ENCODE measurements at places on chromosomes 7 and 10.

GRCh38 chr7:112987171-112987570 lies 99.5 kb downstream of the GPR85 start:
- no peak for DNase-seq

- DNase-seq = no peak
Measured at GRCh38 chr7:105854498-105854897, 21.9 kb downstream of the ATXN7L1 start.

DNA sequence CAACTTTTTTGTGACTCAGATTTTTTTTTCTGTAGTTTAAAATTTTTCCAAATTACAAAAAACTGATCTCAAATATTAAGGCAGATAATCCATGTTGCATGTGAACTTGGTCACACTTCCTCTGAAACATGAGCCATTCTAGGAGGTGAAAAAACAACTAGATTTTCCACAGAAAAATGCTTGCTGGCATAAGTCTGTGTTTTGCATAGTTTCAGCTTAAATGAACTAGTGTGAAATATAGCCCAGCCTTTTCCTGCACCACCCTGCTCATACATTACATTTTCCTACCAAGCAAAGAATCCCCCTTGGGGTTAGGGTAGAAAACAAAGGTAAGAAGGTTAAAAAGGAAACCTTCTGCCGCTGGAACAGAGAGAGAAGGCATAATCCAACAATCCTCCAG lies 48.2 kb downstream of the SLC25A13 start:
- DNase-seq = no peak

DNA sequence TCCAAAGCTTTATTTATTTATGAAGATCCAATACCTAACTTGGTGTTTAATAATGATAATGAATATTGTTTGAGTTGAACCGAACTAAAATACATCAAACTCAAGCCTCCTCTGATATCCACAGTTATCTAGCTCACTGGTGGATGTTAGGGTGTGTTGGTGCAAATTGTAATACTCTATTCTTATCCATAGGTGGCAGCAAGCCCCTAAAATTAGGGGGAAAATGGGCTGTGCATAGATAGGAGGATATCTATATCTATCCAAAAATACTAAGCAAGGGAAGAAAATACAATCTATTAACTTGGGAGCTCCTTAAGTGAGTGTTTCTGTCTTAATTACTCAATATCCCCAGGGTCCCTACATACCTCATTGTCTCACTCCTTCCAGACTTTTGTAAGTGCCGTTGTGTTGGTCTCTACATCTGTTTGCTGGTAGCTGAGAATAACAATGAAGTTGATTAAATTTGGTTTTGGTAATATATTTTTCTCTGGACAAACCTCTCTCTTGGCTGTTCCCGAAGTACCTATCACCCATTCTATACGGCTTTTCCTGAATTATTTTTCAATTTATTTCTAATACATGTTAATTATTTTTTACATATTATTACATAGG lies 55.0 kb upstream of the VWDE start:
- DNase-seq = no peak

GRCh38 chr10:31914370-31914769 lies 14.3 kb downstream of the ARHGAP12 start:
- no peak for DNase-seq

DNA sequence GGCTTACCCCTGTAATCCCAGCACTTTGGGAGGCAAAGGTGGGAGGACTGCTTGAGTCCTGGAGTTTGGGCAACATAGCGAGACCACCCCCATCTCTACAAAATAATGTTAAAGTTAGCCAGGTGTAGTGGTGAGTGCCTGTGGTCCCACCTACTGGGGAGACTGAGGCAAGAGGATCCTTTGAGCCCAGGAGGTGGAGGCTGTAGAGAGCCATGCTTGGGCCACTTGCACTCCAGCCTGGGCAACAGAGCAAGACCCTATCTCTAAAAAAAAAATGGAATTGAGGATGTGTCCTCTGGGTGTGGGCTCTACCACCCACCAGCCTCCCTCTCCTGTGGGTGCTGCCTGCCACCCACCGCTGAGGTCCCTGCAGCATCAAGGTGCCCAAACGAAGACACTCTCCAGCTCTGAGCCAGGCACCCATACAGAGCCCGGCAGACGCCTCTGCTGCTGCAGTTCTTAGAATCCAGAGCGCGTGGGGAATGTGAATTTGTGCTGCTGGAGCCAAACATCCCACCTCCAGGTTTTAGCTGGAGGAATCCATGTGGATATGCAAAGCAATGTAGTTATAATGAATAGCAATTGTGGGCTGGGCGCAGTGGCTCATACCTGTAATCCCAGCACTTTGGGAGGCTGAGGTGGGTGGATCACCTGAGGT lies 176.0 kb upstream of the TNRC18 start:
- no peak for DNase-seq

DNA sequence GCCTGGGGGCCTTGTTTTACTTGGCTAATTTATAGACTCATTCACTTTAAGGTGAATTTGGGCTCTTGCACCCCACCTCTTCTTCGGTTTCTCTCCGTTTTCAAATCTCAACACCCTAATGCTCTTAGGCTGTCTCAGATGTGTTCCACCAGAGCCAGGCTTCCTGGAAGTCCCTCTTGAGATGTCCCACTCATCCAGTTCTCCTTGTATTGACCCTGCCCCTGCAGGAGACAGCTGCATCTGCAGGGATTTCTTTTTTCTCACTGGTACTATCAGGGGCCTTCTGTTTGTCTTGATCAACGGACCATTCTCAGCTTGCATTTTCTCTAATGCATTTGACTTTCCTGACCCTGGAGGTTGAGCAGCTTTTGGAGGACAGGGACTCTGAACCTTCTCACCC lies 279.5 kb downstream of the GALNT17 start:
- no peak for DNase-seq

- DNase-seq = no peak
Measured at GRCh38 chr10:21285207-21285606, 240.3 kb downstream of the SKIDA1 start.

- no peak for DNase-seq
Measured at GRCh38 chr7:155857141-155857540, 44.9 kb upstream of the SHH start.

DNA sequence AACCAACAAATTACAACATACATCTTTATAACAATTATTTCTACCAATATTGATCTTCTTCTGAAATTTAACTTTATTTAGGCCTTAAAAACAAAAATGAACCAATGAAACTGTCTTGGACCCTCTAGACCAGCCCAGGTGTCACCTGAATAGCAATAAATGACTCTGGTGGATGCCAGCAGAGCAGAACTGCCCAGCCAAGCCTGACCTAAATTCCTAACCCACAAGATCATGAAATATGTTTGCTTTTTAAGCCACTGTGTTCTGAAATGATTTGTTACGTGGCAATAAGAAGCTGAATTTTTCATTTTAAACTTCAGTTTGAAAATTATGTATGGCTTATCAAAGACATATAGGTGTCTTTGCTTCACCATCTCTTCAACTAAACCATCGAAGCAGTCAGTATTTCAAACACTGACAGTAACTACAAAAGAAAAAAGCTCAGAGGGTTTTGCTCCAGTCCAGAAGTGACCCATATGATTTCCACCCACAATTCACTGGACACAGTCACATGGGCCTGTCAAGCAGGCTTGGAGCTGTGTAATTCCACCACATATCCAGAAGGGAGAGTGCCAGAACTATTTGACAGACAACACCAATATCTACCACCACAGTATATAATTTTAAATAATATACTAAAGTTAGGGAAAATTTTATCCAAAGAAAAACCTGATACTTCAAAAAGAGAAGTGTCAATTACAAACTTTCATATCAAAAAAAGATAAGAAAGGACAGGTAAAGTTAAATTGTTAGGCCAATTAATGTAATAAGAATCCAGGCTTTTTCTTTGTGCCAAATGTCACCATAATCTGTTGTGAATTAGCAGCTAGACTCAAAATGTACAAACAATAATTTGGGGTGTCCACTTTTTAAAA lies 94.5 kb downstream of the KMT2C start:
- no peak for DNase-seq

- DNase-seq = no peak
Measured at GRCh38 chr7:148986742-148987009, 41.6 kb downstream of the PDIA4 start.

DNA sequence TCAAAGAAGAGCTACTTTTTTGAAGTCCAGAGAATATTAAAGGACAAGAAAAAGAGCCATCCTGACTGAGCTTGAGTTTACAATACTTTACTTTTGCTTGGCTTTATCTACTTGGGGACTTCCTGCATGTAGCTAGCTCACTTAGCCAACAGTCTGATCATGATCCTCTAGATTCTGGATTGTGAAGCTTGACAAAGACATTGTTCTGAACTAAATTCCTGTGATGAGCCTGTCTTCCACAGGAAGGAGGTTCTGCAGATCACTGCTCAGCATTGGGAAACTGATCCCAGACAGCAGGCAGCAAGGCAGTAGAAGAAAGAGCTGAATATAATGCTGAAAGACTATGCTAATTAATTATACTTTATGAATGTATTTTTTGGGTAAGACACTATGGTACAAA lies 296.4 kb downstream of the DGKB start:
- DNase-seq = no peak

DNA sequence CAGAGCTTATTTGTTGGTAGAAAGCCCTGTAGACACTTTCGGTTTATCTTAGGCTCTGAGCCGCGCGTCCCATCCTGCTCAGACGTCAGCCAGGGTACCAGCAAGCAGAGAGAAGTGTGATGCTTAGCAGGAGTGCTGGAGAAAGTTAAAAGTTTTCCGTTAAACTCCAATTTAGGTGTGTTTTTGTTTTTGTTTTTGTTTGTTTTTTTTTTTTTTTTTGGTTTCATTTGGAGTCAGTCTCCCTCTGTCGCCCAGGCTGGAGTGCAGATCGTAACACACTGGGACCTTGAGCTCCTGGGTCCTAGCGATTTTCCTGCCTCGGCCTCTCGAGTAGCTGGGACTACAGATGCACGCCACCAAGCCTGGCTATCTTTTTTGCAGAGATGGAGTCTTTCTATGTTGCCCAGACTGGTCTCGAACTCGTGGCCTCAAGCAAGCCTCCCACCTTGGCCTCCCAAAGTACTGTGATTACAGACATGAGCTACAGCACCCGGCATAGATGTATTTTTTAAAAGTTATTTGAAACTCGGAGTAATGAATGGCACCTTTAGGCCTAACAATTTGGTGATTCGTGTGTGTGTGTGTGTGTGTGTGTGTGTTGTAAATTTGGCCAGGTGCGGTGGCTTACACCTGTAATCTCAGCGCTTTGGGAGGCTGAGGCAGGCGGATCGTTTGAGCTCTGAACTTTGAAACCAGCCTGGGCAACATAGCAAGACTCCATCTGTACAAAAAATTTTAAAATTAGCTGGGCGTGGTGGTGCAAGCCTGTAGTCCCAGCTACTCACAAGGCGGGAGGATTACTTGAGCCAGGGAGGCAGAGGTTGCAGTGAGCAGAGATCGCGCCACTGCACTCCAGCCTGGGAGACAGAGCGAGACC lies 1.3 kb upstream of the HIP1 start:
- no peak for DNase-seq

DNA sequence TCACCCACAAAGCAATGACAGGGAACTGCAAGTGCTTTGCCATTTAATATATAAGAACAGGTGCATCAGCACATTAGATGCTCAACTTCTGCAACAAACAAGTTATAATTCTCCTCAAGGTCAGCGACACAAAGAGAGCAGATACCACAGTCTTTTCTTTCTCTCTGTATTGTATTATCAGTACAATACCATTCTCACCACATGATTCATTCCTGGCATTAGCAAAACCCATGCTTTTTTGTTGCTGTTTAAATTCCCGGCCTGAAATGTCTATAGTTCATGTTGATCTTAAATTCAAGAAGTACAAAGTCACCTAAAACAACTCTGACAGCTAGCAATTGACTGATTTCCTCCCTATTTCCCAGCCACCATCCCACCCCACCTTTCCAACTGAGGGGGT lies 111.8 kb upstream of the FEZF1 start:
- no peak for DNase-seq

- no peak for DNase-seq
Measured at GRCh38 chr10:34092891-34093290, 722.2 kb downstream of the PARD3 start.

- DNase-seq = no peak
Measured at GRCh38 chr7:74439541-74439940, 14.2 kb upstream of the GTF2IRD1 start.

DNA sequence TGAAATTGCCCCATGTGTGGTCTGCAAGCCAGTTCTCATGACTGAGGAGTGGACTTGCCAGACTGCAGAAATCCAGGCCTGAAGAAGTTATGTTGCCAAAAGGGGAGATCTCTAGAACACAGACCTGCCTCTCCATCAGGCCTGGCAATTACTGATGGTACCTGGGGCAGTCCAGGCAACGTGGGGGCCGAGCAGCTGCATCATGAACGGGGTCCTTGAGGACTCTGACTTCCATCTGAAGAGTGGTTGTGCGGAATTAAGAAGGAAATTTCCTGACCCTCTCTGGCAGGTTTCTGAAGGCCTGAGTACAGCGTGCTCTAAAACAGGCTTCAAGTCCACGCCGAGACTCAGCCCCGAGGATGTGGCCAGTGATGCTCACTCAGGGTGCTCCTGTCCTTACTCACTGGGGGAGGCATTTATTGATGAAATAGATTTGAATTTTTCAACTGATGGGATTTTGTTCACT lies 30.4 kb downstream of the RAMP3 start:
- no peak for DNase-seq

DNA sequence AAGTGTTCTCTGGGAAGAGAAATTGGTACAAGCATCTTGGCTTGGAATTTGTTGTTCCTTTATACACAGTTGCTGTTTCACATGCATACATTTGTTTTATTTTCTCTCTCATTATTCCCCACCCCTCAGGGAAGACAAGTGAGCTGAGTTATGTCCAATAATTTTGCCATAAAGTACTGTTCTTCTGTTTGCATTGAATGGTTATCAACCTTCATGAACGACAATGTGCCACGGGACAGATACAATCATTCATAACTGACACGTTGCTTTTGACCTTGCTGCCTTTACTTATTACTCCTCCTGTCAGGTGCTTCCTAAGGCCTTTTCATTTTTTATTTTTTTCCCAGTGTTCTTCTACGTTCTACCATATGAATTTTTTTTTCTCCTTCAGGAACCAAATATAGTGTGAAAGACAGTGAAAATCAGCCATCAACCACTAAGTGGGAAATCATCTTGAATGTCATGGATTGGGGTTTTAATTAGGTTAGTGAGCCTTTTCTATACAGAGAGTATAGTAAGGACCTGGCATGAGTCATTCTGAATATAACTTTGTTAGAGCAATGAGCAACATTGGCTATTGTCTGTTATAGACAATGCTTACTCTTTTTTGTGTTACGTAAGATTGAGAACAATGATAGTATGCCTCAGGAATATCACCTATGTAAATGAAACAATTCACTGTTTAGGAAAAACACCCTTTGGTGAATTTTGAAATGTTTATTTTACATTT lies 383.2 kb downstream of the MALRD1 start:
- DNase-seq = no peak
